ENCODE measurements at places on chromosomes 12 and 14.

DNA sequence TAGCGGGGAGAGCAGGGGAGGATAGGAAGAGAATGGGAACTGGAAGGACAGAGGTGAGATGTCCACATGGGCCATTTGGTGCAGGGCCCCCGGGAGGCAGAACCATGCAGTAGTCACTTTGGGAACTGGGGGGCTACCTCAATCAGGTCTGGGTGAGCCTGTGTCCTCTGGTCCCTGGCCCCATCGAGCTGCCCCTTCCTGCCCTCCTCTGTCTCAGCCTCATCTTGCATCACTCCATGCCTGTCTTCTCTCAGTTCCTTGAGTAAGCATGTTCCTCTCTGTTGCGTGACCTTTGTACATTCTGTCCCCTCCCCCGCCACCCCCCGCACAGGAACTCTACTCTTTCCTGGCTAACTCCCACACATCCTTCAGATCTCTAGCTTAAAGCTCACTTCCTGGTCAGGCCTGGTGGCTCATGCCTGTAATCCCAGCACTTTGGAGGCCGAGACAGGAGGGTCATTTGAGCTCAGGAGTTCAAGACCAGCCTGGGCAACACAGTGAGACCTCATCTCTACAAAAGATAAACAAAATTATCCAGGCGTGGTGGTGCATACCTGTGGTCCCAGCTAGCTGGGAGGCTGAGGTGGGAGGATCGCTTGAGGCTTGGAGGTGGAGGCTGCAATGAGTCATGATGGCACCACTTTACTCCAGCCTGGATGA is 23.2 kb downstream of the FOS start:
- DNase-seq, result no peak

GRCh38 chr12:52721838-52722470 is 18.6 kb upstream of the KRT77 start:
- DNase-seq, result no peak

DNA sequence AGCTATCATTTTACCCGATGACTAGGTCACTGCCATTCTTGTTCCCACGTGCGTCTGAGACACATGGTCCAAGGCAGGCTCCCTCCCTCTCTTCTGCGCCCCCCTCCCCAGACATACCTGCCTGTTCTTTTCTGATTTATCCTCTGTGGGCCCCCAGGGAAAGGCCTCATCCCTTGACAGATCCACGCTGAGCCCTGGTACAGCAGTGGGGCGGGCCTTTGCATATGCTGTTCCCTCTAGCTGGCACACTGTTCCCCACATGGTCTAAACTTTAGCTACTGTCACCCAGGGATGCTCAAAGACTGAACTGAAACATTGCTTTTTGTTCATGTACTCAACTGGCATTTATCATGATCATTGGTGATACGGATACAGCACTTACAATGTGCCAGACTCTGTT is 122.5 kb downstream of the SCARB1 start:
- no peak for DNase-seq

GRCh38 chr12:71683633-71684032 is 2.2 kb upstream of the TMEM19 start:
- DNase-seq, result no peak

GRCh38 chr14:56248442-56248841 is 130.2 kb downstream of the PELI2 start:
- no peak for DNase-seq

- DNase-seq, result no peak
Measured at GRCh38 chr12:51959211-51959610, 7.7 kb downstream of the ACVR1B start.

- DNase-seq, result no peak
Measured at GRCh38 chr12:24226745-24227350, 277.4 kb upstream of the SOX5 start.

DNA sequence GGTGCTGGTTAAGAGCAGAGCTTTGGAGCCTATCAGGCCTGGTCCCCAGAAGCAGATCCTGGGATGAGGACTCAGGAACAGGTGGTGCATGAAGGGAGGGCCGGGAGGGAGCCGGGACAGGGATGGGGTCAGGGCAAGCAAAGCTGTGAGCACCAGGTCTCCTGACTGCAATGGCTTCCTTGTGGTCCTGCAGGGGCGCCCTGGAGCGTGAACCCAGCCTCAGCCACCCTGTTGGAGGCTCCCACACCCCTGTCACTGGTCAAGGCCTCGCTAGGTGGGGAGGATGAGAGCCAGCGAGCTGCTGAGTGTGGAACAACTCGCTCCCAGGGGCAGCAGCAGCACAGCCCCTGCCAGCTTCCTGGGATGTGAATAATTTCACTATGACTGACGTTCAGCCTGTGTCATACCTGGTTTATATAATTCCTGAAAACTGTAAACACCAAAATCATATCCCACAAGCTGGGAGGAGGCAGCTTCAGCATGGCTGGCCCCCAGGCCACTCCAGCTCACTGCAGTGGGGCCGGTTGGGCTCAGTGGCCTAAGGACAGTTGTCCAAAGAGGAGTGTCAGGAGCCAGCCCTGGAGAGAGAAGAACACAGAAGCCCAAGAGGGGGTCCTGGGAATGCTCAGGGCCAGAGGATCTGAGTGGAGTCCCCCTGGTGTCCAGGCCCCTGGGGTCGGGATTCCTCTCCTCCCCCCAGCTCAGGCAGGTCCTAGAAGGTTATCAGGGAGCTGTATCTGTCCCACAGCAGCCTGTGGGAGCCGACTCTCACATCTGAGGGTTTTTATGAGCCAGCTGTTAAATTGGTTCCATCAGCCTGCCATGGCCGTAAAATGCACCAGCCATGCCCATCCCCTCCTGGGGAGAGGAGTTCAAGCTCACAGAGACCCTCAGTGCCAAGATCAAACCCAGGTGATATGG is 272.9 kb downstream of the ADGRD1 start:
- DNase-seq, result no peak

GRCh38 chr14:90677484-90678050 is 138.7 kb downstream of the TTC7B start:
- DNase-seq, result no peak

- DNase-seq, result no peak
Measured at GRCh38 chr12:7144414-7145120, 14.4 kb downstream of the CLSTN3 start.

Data from T-helper 22 cell (primary cell).